Hematopoietic multipotent progenitor cell treated with erythropoietin and hydrocortisone succinate and interleukin-3 and kit ligand, for 4 days (in vitro differentiated cells): ENCODE measurements at places on chromosomes 2 and 18.

GRCh38 chr2:141455211-141455826 is 675.5 kb downstream of the LRP1B start:
- DNase-seq, result no peak

DNA sequence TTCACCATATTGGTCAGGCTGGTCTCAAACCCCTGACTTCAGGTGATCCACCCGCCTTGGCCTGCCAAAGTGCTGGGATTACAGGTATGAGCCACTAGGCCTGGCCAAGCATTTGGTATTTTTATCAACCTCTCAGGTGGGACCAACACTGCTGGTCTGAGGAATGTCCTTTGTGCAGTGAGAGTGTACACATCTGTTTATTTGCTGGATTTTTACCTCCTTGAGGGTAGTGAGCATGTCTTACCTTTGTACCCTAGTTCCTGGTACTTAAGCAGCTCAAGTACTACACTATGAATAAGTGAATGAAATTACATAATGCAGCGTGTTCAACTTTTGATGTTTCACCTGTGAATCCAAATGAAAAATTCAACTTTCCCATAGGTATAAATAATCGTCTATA is 29.8 kb downstream of the SOS1 start:
- DNase-seq, result no peak

GRCh38 chr2:207484444-207485391 is 45.0 kb upstream of the CREB1 start:
- DNase-seq, result no peak

DNA sequence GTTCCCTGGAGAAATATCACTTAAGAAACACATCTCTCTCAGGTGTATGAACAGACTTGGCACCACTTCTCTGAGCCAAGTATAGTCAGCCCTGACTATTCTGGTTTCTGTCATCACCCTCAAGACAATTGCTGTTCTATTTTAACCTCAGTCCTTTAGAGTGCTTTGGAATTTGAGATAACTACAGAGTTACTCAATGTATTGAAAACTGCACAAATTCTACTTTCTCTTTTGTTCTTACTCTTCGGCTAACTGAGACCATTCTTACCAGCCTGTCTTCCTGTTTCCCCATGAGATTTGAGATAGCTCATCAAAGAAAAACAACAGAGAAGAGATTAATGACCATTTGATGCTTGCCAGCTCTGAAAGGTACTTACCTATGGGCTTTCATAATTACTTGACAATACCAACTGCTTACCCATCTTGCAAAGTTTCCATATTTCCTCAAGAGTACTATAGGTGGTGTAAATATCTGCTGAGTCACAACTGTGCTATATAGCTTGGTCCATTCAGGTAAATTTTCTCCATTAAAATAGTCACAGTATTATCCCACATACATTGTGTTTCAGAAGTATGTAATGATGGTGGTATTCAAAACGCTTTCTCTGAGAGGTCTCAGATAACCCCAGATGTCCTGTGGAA is 467.5 kb upstream of the CHST9 start:
- no peak for DNase-seq

DNA sequence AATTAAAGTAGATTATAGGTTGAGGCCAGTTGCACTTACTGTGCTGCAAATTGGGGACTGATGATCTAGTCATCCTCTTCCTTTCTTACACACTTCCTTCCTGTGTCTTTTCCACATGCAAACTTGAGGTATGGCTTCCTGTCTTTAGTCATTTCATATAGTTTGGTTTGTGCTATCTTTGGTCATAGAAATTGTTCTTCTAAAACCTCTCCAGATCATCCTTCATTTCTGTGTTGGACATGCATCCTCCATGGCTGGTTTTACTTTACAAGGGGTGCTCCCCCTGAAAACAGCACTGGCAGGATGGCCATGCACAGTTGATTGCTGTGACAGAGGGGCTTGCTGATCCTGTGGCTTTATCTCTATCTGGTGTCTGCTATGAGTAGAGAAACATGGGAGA is 36.5 kb downstream of the MGAT5 start:
- DNase-seq, result peak; percentile 24
